ENCODE measurements at places on chromosomes 4 and X.

DNA sequence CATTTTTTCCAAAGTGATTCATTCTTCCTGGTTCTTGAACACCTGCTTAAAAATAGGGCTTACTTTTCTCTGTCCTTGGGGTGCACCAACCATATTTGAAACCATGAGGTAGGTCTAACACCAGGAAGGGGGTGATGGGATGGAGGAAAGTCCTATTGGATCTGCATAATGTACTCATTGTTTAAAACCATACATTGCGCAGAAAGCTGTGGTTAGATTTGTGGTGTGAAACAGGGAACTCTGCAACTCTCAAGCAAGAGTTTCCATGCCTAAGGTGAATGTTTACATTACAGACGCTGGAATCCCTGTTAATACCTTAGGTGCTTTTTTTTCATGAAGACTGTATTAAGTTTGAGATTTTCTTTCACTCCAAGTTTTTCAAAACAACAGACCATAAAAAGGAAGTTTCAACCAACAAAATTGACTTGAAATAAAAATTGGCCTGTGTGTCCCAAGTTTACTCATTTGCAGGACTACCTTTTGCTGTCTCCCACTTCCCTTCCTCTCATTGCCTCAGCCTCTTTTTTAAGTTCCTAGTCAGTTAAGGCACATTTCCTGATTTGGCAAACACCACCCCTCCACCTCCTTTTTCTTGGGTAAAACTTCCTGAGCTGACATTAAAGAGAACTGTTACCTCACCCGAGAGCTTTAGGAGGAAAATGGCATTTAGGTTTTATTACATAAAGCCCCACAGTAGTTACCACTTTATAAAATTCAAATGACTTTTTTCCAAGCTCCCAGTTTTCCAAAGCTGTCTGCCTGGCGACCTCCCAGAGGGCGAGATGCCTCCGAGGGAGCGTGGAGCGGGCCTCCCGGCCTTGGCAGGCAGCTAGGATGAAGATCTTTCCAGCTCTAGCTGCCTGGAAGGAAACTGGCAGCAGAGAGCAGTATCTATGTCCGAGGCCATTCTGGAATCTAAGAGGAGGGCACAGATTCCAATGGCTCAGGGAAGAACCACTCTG lies 47.9 kb upstream of the RBPJ start:
- peak; percentile 68 for DNase-seq

DNA sequence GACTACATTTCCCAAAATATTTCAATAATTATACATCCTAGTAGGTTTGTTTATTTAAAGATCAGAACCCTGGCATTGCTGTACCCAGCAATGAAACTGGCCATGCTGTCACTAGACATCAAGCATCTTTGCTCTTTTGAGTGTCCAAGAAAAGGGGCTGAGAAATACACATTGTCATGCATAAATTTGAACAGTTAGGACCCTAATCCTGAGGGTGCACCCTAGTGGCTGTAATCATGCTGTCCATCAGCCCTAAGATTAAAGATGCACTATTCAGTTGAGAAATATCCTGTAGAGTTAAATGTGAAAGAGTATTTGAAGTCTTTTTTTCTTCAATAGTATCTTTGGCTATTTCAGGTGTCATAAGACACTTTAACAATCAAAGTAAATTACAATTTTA lies 108.8 kb downstream of the NFKB1 start:
- DNase-seq = no peak

DNA sequence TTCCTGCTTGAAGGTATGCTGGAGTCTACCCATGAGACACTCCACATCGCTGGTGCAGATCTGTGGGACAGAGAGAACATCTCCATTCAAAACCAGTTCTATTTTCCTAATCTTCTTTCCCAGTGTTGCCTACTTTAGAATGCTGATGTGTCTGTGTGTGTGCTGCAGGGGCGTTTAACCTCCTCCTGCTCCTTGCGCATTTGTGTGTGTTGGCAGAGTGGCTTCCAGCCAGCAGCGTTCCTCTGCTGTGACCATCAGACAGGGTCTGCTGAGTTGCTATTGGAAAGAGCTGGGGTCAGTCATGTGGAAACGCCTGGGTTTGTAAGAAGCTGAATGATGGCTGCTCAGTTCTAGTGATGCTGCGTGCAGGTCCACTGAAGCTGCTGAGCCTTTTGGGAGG lies 223.6 kb downstream of the RBMX2 start:
- no peak for DNase-seq

DNA sequence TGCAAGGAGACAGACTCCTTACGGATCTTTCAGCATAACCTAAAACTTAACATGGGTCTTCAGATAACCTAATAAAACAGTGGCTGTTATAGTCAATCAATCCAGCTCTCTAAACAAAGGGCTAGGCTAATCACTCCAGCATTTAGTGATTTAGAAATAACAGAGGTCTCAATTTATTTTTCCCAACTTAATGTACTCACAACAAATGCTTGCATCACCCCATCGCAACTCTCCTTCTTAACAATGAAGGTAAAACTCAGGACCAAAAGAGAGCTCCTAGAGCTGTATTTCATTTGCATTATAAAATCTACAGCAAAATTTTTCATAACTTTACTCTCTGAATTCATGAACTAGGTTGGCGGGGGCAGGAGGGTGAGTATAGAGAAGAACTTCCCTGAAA lies 1.1 kb downstream of the LIN54 start:
- no peak for DNase-seq

- no peak for DNase-seq
Observed at GRCh38 chr4:19539201-19539600, 712.5 kb upstream of the SLIT2 start.

- DNase-seq = no peak
Observed at GRCh38 chr4:187618701-187619281, 376.8 kb upstream of the ZFP42 start.

- DNase-seq = no peak
Observed at GRCh38 chrX:123871309-123871708, 11.5 kb downstream of the XIAP start.

DNA sequence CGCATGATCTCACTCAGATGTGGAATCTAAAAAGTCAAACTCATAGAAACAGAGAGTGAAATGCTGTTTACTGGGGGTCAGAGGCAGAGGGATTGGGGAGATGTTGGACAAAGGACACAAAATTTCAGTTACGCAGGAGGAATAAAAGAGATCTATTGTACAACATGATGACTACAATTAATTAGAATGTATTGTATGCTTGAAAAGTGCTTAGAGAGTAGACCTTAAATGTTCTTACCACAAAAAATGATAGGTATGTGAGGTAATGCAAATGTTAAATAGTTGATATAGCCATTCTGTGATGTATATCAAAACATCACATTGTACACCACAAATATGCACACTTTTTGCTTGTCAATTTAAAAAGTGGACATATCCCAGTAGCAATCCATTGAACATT lies 36.1 kb upstream of the PHKA2 start:
- no peak for DNase-seq

GRCh38 chr4:182448281-182449151 lies 205.3 kb downstream of the TENM3 start:
- peak; percentile 95 for DNase-seq

GRCh38 chrX:56314334-56314733 lies 82.2 kb downstream of the KLF8 start:
- no peak for DNase-seq

GRCh38 chrX:72050011-72050410 lies 81.7 kb downstream of the RTL5 start:
- DNase-seq = no peak

- no peak for DNase-seq
Observed at GRCh38 chr4:112975567-112976355, 73.7 kb upstream of the ANK2 start.

DNA sequence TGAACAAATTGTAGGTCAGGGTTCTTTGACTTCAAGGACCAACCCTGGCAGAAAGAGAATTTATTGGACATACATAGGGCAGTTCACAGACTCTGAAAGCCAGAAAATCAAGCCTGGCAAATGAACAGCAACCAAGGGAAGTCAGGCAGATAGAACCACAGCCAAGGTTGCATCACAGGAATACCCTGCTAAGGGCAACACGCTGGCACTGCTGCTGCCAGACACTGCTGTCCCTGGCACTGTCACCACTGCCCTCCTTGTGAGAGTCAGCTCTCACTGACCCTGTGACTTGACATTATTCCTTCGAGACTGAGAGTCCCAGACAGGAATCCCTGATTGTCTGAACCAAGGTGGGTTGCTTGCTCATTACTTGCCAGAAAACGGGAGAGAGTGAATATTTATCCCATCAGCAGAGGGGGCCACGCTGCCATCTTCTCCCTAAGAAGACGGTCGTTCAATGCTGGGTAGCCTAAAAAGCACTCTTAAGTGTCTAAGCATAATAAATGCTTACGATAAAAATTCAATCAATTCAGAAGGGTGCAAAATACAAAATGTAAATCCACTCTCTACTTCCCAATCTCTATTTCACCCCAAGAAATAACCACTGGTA lies 23.2 kb upstream of the PTTG2 start:
- no peak for DNase-seq

All from right hindlimb (tissue), 1 donor.